ENCODE measurements at places on chromosomes 1 and 21. TPM values are rescaled to one million over a fixed set of nuclear protein-coding genes. Genes with fewer than 3 reads are reported as not detected.

PGLYRP4 gene
- 0.13 TPM for total RNA-seq

B3GALNT2 gene
- total RNA-seq, result 23.7 TPM

- no peak for DNase-seq
These were observed 9.4 kb downstream of the CR1L start for GRCh38 chr1:207654320-207654719.

DNA sequence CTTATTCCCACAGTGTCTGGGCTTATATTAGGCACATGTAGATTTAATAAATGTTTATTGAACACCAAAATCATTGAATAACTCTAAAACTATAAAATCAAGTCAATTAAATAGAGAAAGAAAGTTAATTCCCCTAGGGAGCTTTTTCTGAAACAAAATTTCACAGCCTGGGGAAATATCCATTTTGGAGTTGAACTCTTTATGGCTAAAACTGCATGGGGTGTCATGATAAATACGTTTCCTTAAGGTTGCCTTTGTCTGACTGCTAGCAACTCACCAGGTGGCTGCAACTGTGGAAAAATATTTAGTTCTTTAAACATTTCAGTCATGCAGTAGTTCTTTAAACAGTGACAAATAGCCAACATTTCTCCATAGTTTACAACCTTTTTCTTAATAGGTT is 496.1 kb downstream of the LRRIQ3 start:
- no peak for DNase-seq

GRCh38 chr1:88695781-88696180 is 11.7 kb downstream of the PKN2 start:
- DNase-seq, result no peak

GRCh38 chr1:25773441-25774125 is 26.4 kb upstream of the SELENON start:
- DNase-seq, result no peak

- DNase-seq, result no peak
These were observed 47.8 kb upstream of the ARHGAP29 start for GRCh38 chr1:94285031-94285654.

DNA sequence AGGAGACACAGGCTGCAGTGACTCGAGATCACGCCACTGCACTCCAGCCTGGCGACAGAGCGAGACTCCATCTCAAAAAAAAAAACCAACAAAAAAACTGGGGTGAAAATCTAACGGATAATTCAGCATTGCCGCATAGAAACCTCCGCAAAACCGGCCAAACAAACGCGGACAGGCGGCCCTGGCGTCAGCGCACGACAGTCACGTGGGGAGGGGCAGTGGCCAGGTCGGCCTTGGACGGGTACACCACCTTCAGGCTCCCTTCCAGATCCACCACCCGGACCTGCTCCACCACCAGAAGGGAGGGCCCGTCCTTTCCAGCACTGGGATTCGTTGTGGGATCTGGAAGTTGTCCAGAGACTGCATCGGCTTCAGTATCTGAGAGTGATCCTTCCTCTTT is 8.4 kb downstream of the SMIM1 start:
- DNase-seq, result no peak

- DNase-seq, result no peak
These were observed 57.2 kb downstream of the EYA3 start for GRCh38 chr1:28031173-28031572.
